ENCODE measurements at places on chromosomes 6 and 20.

- no peak for DNase-seq
Measured at GRCh38 chr20:57104651-57105204, 161.7 kb downstream of the BMP7 start.

- no peak for DNase-seq
Measured at GRCh38 chr20:47962286-47962963, 177.1 kb upstream of the SULF2 start.

GRCh38 chr6:64000818-64001491 is 365.4 kb downstream of the PHF3 start:
- DNase-seq, result no peak

DNA sequence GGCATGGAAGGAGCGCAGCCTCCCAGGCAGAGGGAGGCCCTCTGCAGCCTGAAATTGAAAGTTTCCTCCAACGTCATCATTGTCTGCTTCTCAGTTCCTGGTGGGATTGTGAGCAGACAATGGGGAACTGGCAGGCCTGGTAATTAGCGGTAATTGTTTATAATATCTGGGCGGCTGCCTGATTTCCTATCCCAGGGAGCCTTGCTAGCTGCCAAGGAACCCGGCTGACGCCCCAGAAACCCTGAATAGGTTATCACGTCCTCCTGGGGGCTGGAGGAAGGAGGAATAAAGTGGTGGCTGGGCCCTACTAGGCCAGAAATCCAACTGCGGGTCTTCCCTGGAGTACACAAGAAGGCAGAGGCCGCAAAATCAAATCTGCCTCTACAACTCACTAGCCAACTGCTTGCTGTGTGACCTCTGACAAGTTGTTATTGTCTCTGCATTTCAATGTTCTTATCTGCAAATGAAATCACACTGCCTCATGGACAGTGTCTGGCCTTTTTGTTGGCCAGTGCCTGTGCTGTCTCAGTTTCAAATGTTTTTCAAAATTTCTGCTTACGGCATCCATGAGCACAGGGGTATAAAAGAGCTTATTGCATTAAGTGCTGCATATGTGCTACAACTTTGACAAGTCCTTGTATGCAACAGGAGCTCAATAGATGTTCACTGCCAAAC is 16.9 kb downstream of the KCNK15 start:
- no peak for DNase-seq

- peak; percentile 27 for DNase-seq
Measured at GRCh38 chr20:46994341-46994740, 99.7 kb downstream of the EYA2 start.

DNA sequence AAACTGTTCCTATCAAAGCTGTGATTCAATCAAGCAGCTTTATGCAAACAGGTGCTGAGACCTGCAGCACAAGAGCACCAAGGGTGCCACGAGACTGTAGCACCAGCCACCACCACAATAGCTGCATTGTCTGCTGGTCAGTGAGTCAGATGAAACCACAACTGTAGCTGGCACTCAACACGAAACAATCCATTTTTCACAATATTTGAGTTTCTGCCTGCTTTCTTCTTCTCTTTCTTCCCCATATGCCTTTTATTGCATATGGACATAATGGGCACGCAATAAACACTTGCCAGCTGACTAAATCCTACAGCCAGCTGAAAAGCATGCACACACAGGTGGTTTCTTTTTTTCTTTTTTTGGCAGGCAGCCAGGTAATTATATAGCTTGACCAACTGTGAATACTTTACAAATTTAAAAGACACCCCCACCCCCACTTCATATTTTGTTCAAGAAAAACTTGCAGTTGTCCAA is 16.6 kb downstream of the SLC2A12 start:
- DNase-seq, result no peak

All from stimulated activated CD4-positive, alpha-beta T cell treated with anti-CD3 and anti-CD28 coated beads, Interleukin-4, amount 100 ng/mL, for 4 hours (primary cell).